ENCODE measurements at places on chromosomes 2 and 18. TPM values are rescaled to one million over a fixed set of nuclear protein-coding genes. Genes with fewer than 3 reads are reported as not detected.

DNA sequence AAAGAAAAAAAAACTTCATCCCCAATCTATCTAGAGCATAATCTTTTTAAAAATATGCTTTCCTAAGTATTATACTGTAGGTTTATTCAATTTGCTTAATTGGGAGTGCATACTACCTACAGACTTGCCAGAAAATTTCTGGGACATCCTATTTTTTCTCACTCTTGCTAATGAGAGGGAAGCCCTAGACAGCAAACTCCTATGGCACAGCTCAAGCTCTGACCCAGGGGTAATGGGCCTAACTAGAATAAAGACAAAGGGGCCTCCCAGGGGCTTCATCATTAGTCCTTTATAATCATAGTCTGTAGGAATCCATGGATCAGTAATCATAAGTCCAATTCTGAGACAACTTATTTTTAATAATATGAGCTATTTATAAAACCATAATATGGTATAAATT is 142.6 kb upstream of the ITGA4 start:
- DNase-seq: no peak
- peak overlapping the region; percentile 90 for H3K27ac ChIP-seq
- no peak overlapping the region for H3K4me3 ChIP-seq
- H3K4me1 ChIP-seq: peaks cover 33% of the 10 kb centered on the region
- H3K27me3 ChIP-seq: no peaks in the 10 kb centered on the region

GRCh38 chr2:108621087-108621559 is 86.9 kb downstream of the LIMS1 start:
- H3K27ac ChIP-seq: peak overlapping the region; percentile 94
- H3K4me1 ChIP-seq: peaks cover 76% of the 10 kb centered on the region
- no peaks in the 10 kb centered on the region for H3K27me3 ChIP-seq
- H3K4me3 ChIP-seq: peak overlapping the region; percentile 81
- peak; percentile 86 for DNase-seq
- peaks cover 22% of the 10 kb centered on the region for H3K36me3 ChIP-seq

DNA sequence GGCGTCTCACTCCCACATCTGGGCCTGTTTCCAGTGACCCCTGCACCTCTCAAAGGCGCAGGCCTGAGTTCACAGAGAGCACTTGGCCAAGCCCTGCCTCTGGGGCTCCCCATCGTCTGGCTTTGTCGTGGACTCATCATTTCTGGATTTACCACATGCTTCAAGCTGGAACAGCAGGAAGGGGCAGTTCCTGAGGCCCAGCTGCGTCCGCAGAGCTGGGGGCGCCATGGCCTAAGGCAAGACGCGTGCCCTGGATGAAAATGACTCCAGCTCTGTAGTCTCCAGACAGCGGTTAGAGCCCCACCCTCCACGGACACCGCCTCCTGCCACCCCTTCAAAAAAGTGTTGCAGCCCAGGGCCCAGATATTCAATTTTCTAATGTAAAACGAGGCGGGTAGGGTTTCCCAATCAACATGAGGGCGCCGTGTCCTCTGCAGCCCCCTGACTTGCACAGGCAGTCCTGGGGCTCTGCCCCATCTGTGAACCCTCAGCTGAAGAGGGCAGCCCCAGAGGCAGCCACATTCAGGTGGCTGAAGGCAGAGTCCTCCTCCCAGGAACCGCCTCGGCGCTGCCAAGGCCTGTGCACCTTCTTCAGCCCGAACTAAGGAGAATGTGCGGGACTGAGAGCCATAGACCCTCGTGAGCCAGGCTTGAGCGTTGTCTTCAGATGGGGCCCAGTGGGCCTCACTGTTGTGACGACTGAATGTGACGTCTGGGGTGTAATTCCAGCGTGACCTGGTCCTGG is 85.5 kb downstream of the NFATC1 start:
- no peaks in the 10 kb centered on the region for H3K27me3 ChIP-seq
- peaks cover 3% of the 10 kb centered on the region for H3K36me3 ChIP-seq
- no peak overlapping the region for H3K27ac ChIP-seq
- no peaks in the 10 kb centered on the region for H3K4me1 ChIP-seq

Gene MCEE
- 18.1 TPM for total RNA-seq

Gene KCNF1
- not detected for total RNA-seq

Gene ARHGAP25
- total RNA-seq: 128 TPM
